ENCODE measurements at places on chromosomes 4 and X. TPM values are rescaled to one million over a fixed set of nuclear protein-coding genes. Genes with fewer than 3 reads are reported as not detected.

The COL4A6 gene
- total RNA-seq = not detected

The CENPI gene
- total RNA-seq = 14.7 TPM

The FAT1 gene
- not detected for total RNA-seq

The MAOA gene
- total RNA-seq = 0.60 TPM

The MAGEE2 gene
- not detected for total RNA-seq

The NXF2B gene
- total RNA-seq = not detected

The CD38 gene
- total RNA-seq = 42.1 TPM

DNA sequence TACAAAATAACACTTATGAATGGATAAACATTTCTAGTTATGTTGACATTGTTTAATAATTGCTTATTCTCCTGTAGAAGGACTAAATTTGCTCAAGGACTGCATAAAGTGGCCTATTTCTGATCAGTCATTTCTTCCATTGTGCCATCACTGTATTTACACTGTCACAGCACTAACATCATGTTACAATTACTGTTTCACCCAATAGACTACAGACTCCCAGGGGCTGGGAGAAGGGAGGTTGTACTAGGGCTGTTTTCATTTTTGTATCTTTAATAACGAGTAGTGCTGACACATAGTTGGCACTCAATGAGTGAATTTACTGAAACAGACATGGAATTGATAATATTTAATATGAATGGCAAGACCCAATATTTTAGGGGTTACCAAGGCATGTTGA lies 139.5 kb downstream of the SLC10A7 start:
- H3K4me3 ChIP-seq = no peak overlapping the region
- no peaks in the 10 kb centered on the region for H3K36me3 ChIP-seq
- H3K27ac ChIP-seq = no peak overlapping the region
- H3K27me3 ChIP-seq = no peaks in the 10 kb centered on the region
- peaks cover 3% of the 10 kb centered on the region for H3K4me1 ChIP-seq

DNA sequence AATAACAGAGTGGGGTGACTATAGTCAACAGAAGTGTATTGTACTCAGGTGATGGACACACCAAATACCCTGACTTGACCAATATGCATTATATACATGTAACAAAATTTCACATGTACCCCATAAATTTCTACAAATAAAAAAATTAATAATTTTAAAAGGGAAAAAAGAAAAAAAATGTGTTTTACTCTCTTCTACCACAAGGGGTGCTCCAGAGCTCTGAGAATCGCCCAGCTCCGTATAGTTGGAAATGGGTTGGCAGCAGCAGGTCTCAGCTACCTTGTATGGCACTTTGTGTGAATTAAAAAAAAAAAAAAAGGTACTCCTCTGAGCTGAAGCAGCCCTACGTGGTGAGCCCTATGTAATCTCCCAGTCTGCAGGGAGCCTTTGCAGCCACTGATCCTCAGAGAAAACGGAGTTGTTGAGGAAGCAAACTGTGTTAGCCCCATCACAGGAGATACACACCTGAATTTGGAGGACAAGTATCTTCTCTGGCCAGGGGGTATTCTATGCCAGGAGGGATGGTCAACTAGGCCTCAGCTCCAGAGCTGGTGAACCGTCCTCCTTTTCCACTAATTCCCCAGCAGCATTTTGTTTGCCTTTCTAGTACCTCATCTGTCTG lies 17.2 kb upstream of the POLA1 start:
- no peaks in the 10 kb centered on the region for H3K4me1 ChIP-seq
- no peaks in the 10 kb centered on the region for H3K36me3 ChIP-seq
- DNase-seq = no peak
- no peak overlapping the region for H3K4me3 ChIP-seq
- no peak overlapping the region for H3K27ac ChIP-seq

- DNase-seq = no peak
- no peaks in the 10 kb centered on the region for H3K36me3 ChIP-seq
- H3K27me3 ChIP-seq = no peaks in the 10 kb centered on the region
- no peak overlapping the region for H3K27ac ChIP-seq
- H3K4me1 ChIP-seq = peaks cover 1% of the 10 kb centered on the region
Measured at GRCh38 chrX:150143721-150144440, 205.6 kb upstream of the EOLA2 start.

DNA sequence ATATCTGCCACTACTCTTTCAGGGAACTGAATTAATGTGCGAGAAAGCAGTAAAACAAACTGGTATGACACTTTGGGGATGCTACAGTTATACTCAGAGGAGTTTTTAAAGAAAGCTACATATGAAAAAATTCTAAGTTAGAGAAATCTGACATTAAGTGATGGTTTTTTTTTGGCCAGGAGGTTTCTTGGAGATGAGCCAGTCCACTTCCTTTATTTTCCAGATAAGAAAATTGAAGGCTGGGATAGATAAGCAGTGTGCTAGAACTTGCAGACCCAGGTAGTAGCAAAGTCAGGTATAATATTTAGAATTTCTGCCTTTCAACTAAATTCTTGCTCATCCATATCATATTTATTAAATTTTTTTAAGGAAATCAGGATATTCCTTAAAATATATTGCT lies 106.8 kb downstream of the FAT4 start:
- DNase-seq = no peak
- no peak overlapping the region for H3K27ac ChIP-seq
- H3K4me3 ChIP-seq = no peak overlapping the region
- H3K4me1 ChIP-seq = no peaks in the 10 kb centered on the region
- no peaks in the 10 kb centered on the region for H3K27me3 ChIP-seq

DNA sequence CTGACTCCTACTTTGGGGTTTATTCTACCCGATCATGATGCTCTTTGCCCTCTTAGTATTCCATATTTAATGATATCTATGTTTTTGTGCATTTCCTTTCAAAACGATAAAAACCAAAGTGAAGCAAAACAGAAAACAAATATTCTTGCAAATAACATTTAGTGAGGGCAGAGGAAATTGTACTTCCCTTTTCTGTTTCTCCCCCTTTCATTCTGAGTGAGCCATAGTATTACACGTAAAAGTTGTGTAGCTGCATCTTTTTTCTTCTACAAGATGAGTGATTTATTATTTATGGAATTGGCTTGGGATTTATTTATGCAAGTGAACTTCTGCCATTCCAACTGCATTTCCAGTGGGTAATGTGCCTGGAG lies 109.9 kb downstream of the AFF2 start:
- H3K4me1 ChIP-seq = peaks cover 16% of the 10 kb centered on the region
- no peak overlapping the region for H3K4me3 ChIP-seq
- H3K36me3 ChIP-seq = no peaks in the 10 kb centered on the region
- no peaks in the 10 kb centered on the region for H3K27me3 ChIP-seq
- no peak for DNase-seq

DNA sequence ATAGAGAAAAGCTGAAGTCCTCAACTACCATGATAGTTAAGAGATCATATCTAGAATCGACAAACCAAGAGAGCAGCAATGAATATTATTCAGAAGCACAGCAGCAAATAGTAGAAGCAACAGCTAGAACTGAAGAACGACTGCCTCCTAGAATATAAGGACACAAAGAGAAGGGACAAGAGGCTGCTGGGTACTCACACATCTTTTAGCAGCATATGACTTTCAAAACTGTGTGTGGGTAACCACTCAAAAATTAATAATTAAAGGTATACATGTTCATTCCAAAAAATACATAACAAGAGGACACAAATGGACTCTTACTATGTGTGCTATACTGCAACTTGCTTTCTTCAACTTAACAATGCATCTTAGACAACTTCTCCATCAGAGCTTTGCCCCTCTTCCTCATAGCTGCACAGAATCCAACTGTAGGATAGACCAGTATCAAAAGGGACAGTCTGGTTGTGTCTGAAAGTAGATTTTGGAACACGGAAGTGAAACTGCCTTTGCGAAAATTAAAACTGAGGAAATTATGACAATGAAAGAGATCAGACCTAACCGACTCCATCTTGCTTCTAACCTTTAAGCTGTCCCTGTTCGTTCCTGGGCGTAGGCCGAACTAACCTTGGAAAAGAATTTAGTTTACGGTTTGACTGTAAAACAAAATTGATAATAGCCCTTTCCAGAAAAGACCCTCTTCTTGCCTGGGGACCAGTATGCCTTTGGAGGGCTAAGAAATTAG lies 125.7 kb downstream of the SH3KBP1 start:
- H3K27me3 ChIP-seq = no peaks in the 10 kb centered on the region
- H3K4me1 ChIP-seq = peaks cover 53% of the 10 kb centered on the region
- peaks cover 18% of the 10 kb centered on the region for H3K36me3 ChIP-seq
- H3K27ac ChIP-seq = no peak overlapping the region
- no peak for DNase-seq
- H3K4me3 ChIP-seq = no peak overlapping the region

DNA sequence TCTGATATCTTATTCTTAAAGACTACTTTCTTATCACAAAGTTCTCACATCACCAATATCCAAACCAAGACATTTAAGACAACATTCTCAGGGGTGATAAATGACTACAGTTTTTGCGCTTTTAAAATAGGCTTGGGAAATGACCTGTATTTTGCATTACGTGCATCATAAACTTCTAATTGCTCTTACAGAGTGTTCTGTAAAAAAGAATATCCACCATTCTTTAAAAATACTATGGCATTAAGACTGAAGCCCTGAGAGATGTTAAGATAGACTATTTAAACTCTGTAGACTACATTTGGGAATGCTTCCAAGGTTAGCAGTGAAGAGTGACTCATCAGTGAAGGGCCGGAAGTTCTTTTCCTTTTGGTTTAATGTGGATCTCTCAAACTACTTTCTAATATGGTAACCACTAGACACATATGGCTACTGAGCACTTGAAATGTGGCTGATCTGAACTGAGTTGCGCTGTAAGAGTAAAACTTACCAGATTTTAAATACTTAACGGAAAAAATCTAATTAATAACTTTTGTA lies 518.8 kb upstream of the FTHL17 start:
- no peak for DNase-seq
- no peaks in the 10 kb centered on the region for H3K4me1 ChIP-seq
- H3K4me3 ChIP-seq = no peak overlapping the region
- H3K36me3 ChIP-seq = no peaks in the 10 kb centered on the region
- H3K27me3 ChIP-seq = no peaks in the 10 kb centered on the region

DNA sequence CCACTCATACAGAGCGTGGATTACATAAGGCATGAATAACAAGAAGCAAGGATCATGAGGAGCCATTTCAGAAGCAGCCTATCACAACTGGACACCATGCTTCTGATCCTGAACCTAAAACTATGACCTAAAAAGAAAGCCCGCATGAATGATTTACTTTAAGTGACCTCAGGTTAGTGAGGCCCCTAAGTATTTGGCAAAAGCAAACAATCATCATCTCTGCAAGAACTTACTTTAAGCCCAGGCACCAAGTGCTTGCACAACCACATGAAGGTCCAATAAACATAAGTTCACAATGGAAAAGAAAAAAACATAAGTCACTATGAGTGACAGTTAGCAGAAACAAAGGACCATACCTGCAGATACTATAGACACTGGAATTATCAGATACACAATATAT lies 7.9 kb upstream of the MBTPS2 start:
- no peaks in the 10 kb centered on the region for H3K36me3 ChIP-seq
- no peaks in the 10 kb centered on the region for H3K4me1 ChIP-seq
- no peak for DNase-seq
- no peak overlapping the region for H3K27ac ChIP-seq

DNA sequence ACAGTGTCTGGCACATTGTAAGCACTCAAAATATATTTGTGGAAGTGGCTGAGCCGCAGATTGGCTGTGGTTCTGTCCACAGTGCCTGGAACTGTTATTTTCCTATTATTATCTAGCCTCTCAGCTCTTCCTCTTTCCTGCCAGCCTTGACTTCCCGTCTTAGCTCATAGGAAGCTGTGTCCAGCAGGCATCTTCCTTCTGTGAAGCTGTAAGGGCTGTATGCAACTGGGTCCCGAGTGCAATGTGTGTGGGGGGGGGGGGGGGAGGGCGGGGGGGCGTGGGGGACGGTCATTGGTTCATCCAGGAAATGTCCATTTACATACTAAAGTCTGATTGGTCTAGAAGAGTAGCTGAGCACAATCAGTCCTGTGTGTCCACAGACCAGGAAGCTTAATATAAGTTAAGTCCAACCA lies 210.7 kb downstream of the PDGFRA start:
- no peaks in the 10 kb centered on the region for H3K36me3 ChIP-seq
- H3K27me3 ChIP-seq = peaks cover 25% of the 10 kb centered on the region
- no peak overlapping the region for H3K27ac ChIP-seq
- H3K4me1 ChIP-seq = no peaks in the 10 kb centered on the region

- no peaks in the 10 kb centered on the region for H3K36me3 ChIP-seq
- no peaks in the 10 kb centered on the region for H3K27me3 ChIP-seq
- H3K4me1 ChIP-seq = peaks cover 10% of the 10 kb centered on the region
- DNase-seq = no peak
- H3K4me3 ChIP-seq = no peak overlapping the region
Measured at GRCh38 chr4:5033281-5033841, 14.1 kb upstream of the CYTL1 start.

DNA sequence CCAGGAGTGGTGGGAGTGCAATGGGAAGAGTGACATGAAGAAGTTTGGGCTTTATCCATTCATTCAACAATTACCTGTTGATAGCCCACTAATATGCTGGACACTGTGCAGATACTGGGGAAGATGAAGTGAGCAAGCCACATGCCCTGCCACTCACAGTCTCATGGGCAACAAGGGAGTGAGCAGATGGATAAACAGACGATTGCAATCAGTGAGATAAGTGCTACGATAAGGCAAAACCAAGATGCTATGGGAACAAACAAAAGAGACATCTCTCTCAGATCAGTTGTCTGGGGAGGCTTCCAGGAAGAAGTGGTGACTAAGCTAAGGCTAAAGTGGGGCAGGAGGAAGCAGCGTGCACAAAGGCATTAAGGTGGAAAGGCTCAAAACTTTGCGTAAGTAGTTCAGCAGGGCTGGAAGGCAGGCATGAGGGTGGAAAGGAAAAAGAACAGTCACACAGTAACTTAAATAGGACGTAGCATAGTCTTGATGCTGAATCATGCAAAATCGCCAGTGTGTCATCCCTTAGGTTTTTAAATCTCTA lies 31.7 kb downstream of the GAB3 start:
- peaks cover 1% of the 10 kb centered on the region for H3K36me3 ChIP-seq
- H3K27me3 ChIP-seq = no peaks in the 10 kb centered on the region
- peak overlapping the region; percentile 87 for H3K27ac ChIP-seq

DNA sequence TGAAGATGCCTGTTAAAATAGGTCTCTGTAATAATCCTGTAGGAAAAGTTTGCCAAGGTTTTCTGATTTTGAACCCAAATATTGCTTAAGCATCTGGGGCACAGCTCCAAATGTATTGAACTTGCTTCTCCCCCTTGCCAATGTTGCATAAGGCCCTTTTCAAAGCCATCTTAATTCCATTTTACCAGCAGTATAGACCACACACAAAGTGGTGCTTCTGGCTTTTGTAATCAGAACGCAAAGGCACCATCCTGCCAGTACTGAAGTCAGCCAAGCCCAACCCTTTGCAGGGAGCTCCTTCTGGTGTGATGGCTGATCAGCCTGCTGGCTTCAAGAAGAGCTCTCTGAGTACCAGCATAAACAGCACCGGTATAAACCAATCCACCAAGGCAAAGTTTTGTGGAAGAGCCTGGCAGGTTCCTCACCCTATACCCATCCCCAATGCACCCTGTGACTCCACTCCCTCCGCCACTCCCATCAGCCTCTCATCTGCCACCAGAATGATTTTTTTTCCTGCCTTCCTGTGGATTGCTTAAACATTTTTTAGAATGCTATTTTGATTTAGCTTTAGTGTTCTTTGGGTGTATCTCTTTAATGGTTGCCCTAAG lies 39.2 kb upstream of the USP9X start:
- no peak overlapping the region for H3K27ac ChIP-seq
- H3K27me3 ChIP-seq = no peaks in the 10 kb centered on the region
- no peaks in the 10 kb centered on the region for H3K4me1 ChIP-seq
- no peaks in the 10 kb centered on the region for H3K36me3 ChIP-seq
- H3K4me3 ChIP-seq = no peak overlapping the region

All from activated naive CD8-positive, alpha-beta T cell treated with anti-CD3 and anti-CD28 coated beads for 36 hours (primary cell).